ENCODE measurements at places on chromosomes 4 and X.

DNA sequence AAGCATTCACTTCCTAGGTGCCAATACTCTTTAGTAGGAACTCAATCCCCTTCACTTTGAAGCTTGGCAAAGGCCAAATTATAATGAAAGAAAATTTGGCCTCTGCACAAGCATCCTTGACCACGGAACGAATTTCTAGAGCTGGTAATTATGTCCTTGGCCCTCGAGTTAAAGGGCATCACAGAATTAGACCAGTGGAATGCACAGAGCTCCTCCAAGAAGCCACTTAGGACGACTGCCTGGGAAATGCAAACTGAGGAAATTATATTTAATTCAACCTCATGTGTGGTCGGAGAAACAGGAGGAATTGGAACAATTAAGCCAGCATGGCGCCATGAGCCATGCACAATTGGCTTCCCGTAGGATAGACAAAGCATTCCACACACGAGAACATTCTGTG is 59.3 kb downstream of the NLGN4X start:
- no peak for DNase-seq

GRCh38 chr4:83599183-83599582 is 63.3 kb downstream of the GPAT3 start:
- no peak for DNase-seq

DNA sequence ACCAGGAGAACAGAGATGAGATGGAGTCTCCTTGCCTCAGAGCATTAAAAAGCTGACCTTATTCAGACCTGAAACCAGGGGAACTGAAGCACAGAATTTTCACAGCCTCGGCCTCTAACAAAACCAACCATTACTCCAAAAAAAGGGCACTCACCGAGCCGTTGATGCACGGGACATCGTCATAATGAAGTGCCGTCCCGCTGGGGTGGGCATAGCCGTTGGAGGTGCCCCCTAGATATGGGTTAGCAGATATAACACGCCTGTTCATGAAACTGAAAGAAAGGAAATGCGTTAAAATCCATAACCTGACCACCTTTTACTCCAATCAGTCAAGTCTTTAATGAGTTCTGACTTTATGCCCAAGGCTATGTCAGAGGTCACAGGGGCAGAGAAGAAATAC is 153.6 kb downstream of the AFAP1 start:
- DNase-seq, result no peak

GRCh38 chr4:153748378-153748777 is 11.4 kb downstream of the RNF175 start:
- DNase-seq, result no peak

GRCh38 chr4:128286474-128287058 is 1.0 kb downstream of the PGRMC2 start:
- DNase-seq, result no peak
